ENCODE measurements at places on chromosomes 7 and 10. TPM values are rescaled to one million over a fixed set of nuclear protein-coding genes. Genes with fewer than 3 reads are reported as not detected.

Gene TCTN3
- total RNA-seq, result 20.6 TPM

Gene LEP
- total RNA-seq, result not detected

Gene UPK3BL2
- total RNA-seq, result 56.5 TPM

- DNase-seq, result no peak
Measured at GRCh38 chr10:70668454-70668970, 3.8 kb upstream of the ADAMTS14 start.

- no peak for DNase-seq
Measured at GRCh38 chr7:23358152-23358674, 59.1 kb downstream of the MALSU1 start.

Gene ADAP1
- 87.2 TPM for total RNA-seq

All from natural killer cell (primary cell).